ENCODE measurements at places on chromosomes 12 and 14. TPM values are rescaled to one million over a fixed set of nuclear protein-coding genes. Genes with fewer than 3 reads are reported as not detected.

The NFE2 gene
- total RNA-seq = not detected

DNA sequence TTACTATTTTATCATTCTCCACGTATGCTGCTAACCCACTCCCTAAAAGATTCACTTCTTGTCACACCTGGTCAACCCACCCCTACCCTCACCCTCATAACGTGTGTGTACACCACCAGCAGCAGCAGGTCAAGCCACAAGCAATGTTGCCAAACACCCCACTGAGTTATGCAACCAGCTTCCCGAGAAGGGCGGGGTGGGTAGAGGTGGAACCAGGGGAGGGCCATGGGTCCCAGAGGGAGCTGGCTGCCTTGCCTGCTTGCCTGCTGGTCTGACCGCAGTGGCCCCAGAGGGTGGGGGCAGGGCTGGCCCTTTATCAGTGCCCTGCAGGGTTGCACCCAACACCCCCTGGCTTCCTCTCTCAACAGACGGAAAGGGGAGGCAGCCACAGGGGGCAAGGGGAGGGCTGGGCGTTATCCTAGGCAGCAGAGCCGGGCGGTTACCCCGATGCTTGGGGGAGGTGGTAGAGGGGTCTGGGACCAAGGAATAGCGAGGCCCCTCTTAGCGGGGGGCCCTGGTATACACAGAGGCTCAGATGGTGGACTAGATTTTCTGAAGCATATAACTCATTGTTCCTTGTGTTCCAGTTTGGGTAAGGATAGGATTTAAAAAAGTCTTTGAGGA, 3.5 kb upstream of the NFE2 start:
- peaks cover 8% of the 10 kb centered on the region for H3K4me1 ChIP-seq
- no peaks in the 10 kb centered on the region for H3K36me3 ChIP-seq
- H3K27me3 ChIP-seq = peaks cover 35% of the 10 kb centered on the region
- H3K27ac ChIP-seq = no peak overlapping the region
- H3K4me3 ChIP-seq = no peak overlapping the region
- peak; percentile 71 for DNase-seq

- no peaks in the 10 kb centered on the region for H3K27me3 ChIP-seq
- H3K4me1 ChIP-seq = peaks cover 8% of the 10 kb centered on the region
- no peak for DNase-seq
- H3K36me3 ChIP-seq = no peaks in the 10 kb centered on the region
- no peak overlapping the region for H3K27ac ChIP-seq
Measured at GRCh38 chr12:79769860-79770485, 79.2 kb upstream of the PAWR start.

- no peak for DNase-seq
- no peak overlapping the region for H3K4me3 ChIP-seq
- H3K27ac ChIP-seq = no peak overlapping the region
Measured at GRCh38 chr14:89342049-89342448, 75.0 kb downstream of the FOXN3 start.

Data from sigmoid colon (tissue), 7 donors.